ENCODE measurements at places on chromosomes 6 and 20.

DNA sequence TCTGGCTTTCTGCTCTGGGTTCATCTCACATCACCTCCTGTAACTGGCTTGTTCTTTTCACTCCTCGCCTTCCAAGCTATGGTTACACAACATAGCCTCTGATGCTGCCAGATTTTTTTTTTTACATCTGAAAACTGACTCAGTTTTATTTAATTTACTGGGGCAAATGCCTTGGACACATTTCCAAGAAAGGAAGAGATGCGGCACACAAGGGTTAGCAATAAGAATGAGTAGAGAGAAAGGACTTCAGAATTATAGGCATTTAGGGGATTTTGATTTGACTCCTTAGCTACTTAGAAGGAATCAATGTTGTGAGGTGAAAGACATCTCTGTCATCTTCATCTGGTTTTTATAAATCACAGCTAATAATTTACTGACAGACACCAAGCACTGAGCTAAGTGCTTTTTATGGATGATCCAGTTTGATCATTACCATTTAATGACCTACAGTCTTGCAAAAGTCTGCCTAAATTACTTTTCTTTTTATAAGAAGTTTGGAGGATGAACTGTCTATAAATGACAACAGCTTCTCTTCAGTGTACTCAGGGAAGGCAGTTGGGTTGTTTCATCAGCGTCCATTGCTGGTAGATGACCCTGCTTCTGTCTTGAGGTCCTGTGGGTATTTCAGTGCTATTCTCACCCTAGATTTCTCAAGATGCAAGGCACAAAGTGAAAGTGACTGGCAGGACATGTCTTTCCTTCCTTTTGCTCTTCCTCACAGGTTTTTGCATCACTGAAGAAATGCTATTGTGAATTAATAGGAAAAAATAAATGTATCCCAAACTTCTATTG lies 31.1 kb downstream of the LAMA4 start:
- peak; percentile 87 for DNase-seq

DNA sequence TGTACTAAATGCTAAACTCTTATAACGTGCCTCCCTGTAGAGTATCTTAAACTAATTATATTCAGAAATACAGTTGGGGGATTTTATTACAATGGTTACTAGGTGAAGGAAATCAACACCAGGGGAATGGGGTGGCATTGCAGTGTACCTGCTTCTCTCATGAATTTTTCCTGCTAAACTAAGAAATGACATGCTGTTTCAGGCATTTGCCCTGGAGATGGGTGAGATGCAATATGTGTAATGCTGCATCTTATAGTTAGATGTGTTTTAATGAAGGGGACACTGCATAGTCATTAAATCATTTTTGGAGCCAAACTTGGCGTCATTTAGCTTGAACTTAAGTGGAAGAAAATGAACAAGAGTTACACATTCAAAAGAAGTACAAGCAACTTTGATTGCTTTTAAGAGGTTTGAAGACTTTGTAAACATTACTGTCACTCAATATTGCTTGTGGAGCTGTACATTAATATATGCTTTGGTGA lies 4.3 kb downstream of the EYA4 start:
- no peak for DNase-seq

DNA sequence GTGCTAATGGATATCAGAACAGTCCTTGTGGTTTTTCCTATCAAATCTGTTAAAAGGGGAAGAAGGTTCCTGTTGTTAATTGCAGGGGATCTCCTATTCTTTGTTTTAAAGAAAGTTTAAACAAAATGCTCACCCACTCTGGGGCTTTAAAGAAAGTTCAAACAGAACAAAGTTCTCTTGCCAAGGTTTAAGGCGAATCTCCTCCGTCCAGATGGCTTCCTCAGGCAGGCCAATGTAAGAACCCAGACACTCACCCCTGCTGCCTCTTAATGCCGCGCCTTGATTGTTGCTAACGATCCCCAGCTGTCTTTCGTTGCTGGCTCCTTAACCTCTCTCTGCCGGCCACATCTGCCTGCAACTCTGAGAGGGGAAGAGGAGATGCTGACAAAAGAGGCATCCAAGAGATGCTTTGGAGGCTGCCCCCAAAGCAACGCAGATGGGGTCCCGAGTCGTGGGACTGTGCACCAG lies 235.0 kb upstream of the PRDM1 start:
- DNase-seq = no peak

GRCh38 chr6:105482227-105482844 lies 79.5 kb upstream of the PREP start:
- peak; percentile 65 for DNase-seq

- no peak for DNase-seq
Measured at GRCh38 chr6:21202521-21202920, 391.0 kb upstream of the SOX4 start.

- DNase-seq = no peak
Measured at GRCh38 chr6:51167468-51167867, 348.8 kb downstream of the TFAP2B start.

DNA sequence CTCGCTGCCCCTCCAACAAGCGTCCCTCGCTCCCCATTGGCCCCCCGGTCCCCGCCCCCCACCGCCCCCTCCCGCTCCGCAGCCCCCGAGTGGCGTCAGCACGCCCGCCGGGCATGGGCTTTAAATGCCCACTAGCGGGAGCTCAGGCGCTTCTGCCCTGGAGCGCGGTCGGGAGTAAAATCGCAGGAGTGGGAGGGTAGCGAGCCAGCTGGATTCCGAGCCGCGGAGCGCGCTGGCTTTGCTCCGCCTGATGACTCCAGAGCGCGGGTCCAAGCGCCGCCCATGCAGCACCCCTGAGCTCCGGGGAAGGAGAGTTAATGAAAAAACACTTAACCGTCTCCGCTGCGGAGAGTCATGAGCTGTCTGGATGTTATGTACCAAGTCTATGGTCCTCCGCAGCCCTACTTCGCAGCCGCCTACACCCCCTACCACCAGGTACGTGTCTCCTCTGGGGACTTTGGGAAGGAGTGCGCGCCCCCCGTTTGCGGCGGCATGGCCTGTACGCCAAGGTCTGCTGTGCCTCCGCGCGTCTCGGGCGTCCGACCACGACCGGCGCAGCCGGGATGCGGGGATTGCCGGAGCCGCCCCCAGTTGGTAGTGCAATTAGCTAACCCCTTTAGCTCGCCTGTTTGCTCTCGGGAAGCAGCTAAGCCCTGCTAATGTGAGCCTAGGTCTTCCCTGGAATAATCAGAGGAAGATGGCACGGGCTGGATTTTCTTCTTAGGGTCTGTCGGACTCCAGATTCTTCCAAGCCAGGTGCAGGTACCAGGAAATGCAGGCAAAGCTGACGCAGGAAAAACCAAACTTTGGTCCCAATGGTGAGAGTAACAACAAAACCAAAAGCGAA lies at the start of gene VGLL2:
Gene VGLL2, plus strand, starts transcription at position 149 of the 847 bp plus-strand sequence. Its CDS starts 206 bp downstream, at position 355.
- DNase-seq = peak; percentile 57

DNA sequence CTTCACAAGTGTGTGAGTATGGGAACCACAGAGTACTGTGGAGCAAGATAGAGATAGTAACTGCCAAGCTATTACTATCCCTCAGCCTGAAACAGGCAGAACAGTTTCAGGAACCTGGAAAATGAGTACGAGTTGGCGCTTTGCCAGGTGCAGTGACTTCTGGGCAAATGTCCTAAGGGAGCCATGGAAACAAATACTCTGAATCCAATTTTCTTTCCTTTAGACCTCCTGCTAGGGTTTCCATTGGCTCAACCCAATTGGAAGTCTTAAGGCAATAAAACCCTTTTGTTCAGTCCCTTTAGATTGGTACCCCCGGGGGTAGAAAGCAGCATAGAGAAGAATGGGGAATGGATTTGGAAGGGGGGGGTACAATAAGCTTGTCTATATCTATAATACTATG lies 205.0 kb upstream of the EPHA7 start:
- DNase-seq = no peak

DNA sequence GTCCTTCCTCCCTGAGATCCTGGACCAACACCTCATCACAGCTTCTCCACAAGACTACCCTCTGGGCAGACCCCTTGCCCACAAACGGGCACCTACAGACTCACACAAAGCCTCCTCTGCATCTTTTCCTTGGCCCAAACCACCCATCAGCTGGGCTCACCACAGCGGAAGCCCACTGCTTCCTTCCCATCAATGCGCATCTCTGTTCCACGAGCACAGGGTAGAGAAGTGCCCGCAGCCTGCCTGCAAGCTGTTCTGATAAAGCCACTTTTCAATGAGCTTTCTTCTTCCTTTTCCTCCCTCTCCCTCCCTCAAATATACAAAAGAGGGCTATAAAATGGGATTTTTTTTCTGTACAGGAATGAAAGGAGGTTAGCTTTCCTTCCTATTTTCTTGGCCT lies 111.2 kb downstream of the NFATC2 start:
- no peak for DNase-seq

DNA sequence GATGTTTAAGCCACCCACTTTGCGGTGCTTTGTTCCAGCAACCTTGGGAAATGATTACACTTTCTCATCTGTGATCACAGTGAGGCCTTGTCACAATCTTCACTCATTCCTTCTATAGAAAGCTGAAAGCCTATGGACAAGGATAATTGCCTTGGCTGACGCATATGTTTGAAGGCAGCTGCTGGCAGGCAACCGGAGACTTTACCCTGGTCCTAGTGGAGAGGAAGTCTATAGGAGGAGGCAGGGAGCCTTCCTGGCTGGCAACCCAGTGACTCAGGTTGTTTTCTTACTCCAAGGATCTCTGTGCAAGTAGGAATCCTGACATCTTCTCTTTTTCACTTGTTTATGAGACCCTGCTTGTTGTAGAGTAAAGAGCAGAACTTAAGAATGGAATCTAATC lies 34.1 kb upstream of the ESR1 start:
- DNase-seq = no peak

DNA sequence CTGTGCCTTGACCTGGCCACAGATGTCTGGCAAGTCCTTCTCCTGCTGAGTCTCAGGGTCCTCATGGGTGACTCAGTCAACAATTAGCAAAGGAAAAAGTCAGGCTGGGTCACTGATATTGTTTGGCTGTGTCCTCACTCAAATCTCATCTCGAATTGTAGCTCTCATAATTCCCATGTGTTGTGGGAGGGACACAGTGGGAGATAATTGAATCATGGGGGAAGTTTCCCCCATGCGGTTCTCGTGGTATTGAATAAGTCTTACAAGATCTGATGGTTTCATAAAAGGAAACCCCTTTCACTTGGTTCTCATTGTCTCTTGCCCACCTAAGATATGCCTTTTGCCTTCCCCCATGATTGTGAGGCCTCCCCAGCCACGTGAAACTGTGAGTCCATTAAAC lies 45.7 kb downstream of the PREX1 start:
- DNase-seq = no peak

- DNase-seq = no peak
Measured at GRCh38 chr20:24949756-24950127, 673 bp downstream of the CST7 start.

GRCh38 chr6:167122041-167122826 lies 662 bp upstream of the CCR6 start:
- no peak for DNase-seq

- no peak for DNase-seq
Measured at GRCh38 chr20:7275645-7276237, 508.3 kb downstream of the BMP2 start.

- DNase-seq = no peak
Measured at GRCh38 chr6:134014588-134015137, 37.8 kb downstream of the SLC2A12 start.

DNA sequence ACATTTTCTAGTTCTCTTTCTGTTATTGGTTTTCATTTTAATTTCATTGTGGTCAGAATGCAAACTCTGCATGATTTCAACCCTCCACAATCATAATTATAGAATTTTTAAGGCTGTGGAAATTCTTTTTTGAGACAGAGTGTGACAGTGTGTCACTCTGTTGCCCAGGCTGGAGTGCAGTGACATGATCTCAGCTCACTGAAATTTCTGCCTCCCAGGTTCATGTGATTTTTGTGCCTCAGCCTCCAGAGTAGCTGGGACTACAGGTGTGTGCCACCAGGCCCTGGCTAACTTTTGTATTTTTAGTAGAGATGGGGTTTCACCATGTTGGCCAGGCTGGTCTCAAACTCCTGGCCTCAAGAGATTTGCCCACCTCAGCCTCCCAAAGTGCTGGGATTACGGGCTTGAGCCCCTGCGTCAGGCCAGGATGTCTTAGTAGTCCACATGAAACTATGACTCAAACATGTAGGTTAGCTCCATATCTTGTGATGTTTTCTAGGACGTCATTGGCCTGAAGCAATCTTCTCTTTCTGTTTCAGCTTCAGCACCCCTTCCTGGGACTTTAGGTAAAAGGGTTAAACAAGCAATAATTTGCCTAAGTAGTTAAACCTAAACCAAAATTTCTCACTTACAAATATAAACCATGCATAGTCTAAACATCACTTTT lies 47.4 kb upstream of the SAMD3 start:
- DNase-seq = no peak

GRCh38 chr6:90874931-90875330 lies 288.1 kb upstream of the MAP3K7 start:
- no peak for DNase-seq

GRCh38 chr6:146154197-146154596 lies 125.3 kb downstream of the GRM1 start:
- DNase-seq = no peak

- DNase-seq = no peak
Measured at GRCh38 chr6:137849181-137849980, 17.7 kb upstream of the TNFAIP3 start.

GRCh38 chr20:9220874-9221547 lies 152.1 kb downstream of the PLCB4 start:
- peak; percentile 69 for DNase-seq

- no peak for DNase-seq
Measured at GRCh38 chr20:9510911-9511310, 3.5 kb upstream of the LAMP5 start.

DNA sequence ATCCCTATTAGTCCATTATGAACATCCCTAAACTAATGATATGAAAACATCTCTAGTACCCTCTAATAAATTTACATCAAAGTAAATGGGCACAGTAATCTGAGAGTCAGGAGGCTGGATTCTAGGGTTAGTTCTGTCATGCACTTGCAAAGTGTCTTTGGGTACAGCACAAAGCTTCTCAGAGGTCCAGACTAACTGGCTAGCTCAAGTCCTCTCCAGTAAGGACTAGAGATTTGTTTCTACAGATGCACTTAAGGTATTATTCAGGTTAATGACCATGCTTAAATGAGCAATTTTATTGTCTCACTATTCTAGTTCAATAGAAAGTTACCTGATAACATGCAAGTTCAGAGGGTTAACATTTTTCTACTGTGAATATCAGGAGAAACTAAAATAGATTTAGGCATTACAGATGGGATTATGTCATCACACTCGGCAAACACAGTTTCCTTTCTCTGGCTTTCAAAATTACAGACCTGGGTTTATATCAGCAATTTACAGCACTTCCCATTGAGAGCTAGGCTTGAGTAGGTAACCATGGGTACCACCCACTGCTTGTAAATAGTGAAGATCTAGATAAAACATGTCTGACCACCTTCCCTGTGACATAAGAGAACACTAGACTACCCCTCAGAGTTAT lies 402.9 kb upstream of the RUNX2 start:
- DNase-seq = peak; percentile 6

- DNase-seq = no peak
Measured at GRCh38 chr6:78832091-78832808, 35.1 kb upstream of the IRAK1BP1 start.

- DNase-seq = peak; percentile 24
Measured at GRCh38 chr6:28145231-28145630, 3.5 kb downstream of the ZKSCAN8 start.

DNA sequence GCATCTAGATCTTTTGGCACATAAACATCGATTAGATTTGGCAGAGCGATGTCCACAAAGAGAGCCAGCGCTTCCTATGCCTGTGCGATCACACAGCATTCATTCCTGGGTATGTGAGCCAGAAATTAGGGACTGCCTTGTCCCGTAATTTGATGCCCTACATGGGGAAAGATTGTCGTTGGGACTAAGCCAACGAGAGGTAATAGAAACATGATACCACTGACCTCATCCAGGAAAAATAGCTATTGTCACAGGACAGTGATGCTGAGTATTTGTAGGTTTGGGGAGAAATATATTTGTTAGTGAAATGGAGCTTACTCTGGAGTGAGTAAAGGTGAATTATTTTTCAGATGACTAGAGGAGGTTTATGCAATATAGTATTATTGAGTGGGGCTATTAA lies 154.0 kb downstream of the TSHZ2 start:
- no peak for DNase-seq

All from EL (cell line).